ENCODE measurements at places on chromosomes 7 and 10.

DNA sequence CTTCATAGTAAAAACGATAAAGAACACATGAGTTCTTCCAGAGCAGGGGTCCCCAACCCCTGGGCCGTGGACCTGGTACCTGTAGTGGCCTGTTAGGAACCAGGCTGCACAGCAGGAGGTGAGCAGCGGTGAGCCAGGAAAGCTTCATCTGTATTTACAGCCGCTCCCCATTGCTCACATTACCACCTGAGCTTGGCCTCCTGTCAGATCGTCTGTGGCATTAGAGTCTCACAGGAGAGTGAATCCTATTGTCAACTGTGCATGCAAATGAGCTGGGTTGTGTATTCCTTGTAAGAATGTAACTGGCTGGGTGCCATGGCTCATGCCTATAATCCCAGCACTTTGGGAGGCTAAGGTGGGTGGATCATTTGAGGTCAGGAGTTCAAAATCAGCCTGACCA is 229.5 kb downstream of the CNTNAP2 start:
- DNase-seq: no peak

DNA sequence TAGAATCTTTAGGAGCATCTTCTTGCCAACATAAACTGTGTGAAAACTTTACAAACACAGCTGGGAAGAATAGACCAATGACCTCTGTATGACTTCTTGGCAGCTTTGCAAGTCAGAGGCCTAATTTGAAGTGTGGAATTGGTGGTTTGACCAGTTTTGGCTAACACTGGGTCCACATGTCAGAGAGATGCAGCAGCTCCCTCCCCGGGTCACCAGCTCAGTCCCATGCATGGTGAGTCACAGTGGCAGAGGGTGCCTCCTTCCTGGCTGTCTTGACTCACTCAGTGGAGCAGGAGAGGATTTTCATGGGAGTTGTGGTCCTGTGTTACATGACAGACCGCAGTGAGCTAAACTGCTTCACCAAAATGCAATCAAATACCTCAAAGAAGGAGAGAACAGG is 8.2 kb upstream of the STARD3NL start:
- DNase-seq: peak; percentile 69

DNA sequence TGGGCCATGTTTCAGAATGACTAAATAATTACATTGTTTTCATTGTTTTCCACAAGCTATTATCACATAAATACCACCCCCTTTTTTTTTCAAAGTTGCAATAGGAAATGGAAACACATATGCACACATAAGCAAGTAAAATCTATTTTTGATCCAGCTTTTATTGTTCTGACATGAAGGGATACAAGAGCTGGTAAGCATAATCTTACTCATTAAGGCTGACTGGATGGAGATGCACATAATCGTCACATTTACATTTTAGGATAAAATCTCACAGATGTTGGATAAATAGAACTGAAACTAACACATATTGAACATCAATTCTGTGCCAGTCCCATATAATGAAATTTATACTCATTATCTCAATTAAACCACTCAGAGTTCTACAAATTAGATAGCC is 84.5 kb upstream of the CHRM2 start:
- no peak for DNase-seq

GRCh38 chr7:137469191-137469811 is 125.8 kb upstream of the PTN start:
- no peak for DNase-seq

GRCh38 chr7:111588065-111588433 is 25.8 kb upstream of the IMMP2L start:
- DNase-seq: peak; percentile 30

DNA sequence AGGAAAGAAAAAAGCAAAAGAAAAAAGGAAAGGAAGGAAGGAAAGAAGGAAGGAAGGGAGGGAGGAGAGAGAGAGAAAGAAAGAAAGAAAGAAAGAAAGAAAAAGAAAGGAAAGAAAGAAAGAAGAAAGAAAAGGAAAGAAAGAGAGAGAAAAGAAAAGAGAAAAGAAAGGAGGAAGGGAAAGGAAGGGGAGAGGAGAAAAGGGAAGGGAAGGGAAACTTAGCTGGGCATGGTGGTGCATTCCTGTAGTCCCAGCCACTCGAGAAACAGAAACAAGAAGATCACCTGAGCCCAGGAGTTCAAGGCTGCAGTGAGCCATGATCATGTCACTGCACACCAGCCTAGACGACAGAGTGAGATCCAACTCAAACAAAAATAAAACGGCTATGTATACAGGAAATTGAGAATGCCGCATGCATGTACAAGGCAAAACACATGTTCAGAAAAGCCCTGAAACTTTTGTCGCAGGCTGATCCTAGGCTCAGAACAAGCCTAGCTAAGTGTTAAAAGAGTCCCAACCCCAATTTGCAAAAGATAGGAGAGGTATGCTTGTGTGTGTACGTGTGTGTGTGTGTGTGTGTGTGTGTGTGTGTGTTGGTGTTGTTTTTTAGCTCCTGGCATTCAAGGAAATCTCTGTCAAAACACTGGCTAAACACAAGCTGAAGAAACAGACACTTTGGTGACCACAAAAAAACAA is 6.6 kb upstream of the NPC1L1 start:
- DNase-seq: no peak

GRCh38 chr7:26439521-26440232 is 148.0 kb downstream of the SNX10 start:
- DNase-seq: no peak

- DNase-seq: no peak
Measured at GRCh38 chr10:133245439-133246235, 8.0 kb downstream of the VENTX start.

DNA sequence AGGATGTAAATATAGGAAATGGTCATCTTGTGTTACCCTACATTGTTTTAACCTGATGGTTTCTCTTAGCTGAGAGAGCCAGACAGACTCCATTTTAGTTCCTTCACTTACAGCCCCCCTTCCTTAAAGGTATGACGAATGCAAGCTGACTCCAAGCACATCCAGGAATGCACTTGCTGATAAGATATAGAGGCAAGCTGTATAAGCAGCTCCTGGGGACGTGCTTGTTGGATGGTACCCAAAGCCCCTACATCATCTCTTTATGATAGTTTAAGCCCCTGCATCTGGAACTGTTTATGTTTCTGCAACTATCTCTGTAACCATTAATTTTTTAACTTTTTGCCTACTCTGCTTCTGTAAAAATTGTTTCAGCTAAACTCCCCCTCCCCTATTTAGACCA is 41.7 kb downstream of the ZNF25 start:
- DNase-seq: no peak

DNA sequence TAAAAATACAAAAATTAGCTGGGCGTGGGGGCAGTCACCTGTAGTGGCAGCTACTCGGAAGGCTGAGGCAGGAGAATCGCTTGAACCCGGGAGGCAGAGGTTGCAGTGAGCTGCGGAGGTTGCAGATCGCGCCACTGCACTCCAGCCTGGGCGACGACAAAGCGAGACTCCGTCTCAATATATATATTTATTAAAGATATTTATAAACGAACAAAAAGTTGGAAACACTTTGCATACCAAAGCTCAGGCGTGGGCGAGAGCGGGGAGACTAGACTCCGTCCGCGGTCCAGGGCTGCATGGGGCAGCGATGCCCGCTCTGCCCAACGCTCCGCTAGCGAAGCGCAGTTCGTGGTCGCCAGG is 7.9 kb upstream of the CRYGN start:
- DNase-seq: no peak

GRCh38 chr7:6163402-6163801 is 109.0 kb downstream of the CYTH3 start:
- no peak for DNase-seq

GRCh38 chr10:33721509-33721908 is 387.0 kb upstream of the NRP1 start:
- no peak for DNase-seq

DNA sequence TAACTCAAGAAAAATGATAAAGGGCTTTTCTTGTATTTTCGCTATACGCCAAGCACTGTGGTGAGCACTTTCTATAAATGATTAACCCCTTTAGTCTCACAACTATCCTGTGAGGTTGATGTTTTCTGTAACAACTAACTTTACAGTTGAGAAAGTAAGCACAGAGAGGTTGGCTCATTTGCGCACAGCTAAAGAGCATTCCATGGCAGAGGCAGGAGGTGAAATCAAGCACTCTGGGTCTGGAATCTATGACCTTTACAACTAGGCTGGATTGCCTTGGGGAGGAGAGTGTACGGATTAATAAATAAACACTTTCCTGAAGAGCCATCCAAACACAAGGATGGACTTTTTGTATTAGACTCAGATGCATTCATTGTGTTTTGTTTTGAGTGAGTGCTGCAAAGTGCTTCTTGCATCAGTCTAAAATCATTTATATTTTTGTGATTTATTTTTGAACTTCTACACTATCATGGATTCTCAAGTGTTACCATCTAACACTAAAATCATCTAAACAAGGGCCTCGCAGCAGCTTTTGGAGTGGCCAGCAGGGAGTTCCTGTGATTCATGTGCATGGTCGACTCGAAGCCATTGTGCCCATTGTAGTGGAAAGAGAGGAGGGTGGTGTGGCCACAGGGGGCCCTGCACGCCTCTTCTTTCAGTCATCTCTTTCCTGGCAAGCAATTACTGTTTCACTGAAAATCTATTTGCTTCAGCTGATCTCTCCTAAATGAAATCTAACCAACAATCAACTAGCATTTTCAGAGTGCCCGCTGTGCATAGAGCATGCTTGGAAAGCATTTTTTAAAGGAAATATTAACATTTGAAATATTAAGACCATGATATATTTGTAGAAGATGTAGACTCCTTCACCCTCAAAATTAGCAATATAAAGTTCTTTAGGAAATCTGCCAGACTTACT is 633.4 kb upstream of the COBL start:
- no peak for DNase-seq

DNA sequence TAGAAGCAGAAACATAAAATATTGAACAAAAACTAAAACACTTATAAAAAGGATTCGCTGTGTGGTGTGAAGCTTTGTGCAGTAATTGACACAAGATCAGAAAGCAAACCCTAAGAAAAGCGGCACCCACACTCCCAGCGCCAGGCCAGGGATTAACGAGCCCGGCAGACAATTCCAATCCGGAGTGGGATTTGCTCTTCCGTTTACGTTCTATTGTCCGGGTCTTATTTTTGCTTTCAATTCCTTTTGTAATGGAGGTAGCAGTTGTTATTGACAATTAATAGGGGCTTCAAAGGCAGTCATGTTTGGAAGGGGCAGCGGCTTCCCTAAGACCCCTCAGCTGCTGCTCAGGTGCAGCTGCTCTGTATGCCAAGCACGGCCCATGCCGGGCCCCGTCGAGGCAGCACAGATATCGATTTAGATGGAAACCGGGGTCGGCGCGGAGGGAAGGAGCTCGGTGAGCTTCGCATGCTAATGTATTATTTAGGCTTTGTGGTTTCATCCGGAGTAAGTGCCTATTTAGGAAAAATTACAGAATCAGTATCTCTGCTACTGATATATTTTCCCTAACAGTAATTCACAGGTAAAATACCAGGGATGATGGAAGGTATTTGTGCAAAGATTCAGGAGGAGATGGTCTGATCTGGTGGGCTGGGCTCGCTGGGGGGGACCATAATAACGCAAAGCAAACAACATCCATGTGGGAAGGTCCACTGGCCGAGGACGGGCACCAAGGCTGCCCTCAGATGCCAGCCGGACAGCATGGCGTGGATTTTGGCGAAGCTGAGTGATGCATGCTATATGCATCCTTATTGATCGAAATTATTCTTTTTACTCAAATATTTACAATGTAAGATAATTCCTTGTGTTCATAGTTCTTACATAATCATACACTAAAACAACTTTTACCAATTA is 561.7 kb downstream of the PTPRN2 start:
- no peak for DNase-seq

GRCh38 chr7:121385800-121386179 is 10.3 kb downstream of the FAM3C start:
- DNase-seq: peak; percentile 43

GRCh38 chr10:97121041-97121440 is 64.7 kb downstream of the SLIT1 start:
- DNase-seq: no peak

DNA sequence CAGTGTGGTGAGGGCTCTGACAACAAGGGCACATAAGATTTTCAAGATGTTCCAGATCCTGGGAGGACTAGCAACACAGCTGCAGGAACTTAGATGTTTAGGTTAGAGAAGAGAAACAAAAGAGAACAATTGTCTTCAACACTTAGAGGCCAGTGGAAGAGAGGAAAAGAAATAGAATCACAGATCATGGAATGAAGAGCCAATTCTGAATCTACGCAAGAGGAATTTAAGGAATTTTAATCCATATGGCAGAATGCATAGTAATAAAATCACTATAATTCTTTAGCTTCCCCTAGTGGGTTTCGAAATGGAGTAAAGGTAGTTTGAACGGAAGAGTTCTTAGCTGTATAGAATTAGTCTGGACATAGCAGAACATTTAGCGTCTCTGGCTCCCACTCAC is 114.6 kb upstream of the LRRTM3 start:
- DNase-seq: no peak

DNA sequence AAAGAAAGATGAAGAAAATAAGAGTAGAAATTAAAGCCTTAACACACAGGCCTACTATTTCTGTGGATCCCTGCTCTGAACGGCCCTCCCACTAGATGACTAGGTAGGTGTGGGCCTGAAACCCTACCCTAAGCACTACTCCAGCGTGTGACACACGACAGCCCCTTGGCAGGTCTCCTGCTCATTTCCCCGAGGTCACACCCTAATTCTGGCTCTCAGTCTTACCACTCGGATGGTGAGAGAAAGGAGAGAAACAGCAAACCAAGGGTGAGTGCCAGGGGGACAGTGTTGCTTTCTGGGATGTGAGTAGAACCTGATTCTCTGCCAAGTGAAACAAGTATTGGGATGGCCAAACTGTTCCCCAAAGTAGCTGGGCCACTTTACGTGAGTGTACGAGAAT is 12.1 kb downstream of the GALNTL5 start:
- no peak for DNase-seq

DNA sequence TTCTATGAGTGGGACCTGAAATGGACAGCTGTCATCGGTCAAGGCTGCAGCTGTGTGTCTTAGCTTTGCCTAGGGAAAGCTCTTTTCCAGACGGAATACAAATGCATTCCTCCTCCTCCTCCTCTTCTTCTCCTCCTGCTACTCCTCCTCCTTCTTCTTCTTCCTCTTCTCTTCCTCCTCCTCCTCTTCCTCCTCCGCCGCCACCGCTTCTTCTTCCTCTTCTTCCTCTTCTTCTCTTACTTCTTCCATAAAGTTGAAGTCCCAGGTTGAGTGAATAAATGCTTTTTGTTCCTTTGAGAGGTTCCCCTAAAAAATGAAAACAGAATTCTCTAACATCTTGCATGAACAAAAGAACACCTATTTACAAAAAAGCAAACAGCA is 28.7 kb downstream of the KLF6 start:
- DNase-seq: no peak

DNA sequence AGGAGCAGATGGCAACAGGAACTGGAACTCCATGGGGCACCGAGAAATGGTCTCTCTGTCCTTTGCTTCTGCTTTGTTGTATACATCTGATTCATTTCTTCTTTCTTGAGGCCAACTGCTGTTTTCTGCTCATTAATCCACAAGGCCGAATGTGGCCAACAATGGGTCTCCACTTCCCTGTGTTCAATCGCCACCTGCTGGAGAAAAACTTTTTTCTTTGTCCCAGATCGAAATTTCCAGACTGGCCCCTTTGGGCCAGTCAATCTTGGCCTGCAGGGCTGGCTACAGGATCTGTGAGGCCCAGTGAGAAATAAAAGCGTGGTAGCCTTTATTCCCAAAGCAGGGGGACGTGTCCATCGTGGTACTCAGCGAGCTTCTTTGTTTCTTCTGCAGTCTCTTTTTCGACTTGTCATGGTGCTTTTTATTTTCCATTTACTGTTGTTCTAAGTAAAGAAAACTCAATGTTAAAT is 58.8 kb downstream of the PARP12 start:
- peak; percentile 18 for DNase-seq

- DNase-seq: no peak
Measured at GRCh38 chr10:93701866-93702209, 554 bp downstream of the FRA10AC1 start.

- no peak for DNase-seq
Measured at GRCh38 chr7:101373812-101374614, 11.3 kb downstream of the COL26A1 start.
